Fibroblast of lung (primary cell): ENCODE measurements at places on chromosomes 2 and 18.

- DNase-seq, result peak; percentile 21
These were observed 58.5 kb downstream of the KCTD1 start for GRCh38 chr18:26489881-26490280.

GRCh38 chr2:140186313-140186712 is 1406.1 kb upstream of the NXPH2 start:
- DNase-seq, result peak; percentile 26

DNA sequence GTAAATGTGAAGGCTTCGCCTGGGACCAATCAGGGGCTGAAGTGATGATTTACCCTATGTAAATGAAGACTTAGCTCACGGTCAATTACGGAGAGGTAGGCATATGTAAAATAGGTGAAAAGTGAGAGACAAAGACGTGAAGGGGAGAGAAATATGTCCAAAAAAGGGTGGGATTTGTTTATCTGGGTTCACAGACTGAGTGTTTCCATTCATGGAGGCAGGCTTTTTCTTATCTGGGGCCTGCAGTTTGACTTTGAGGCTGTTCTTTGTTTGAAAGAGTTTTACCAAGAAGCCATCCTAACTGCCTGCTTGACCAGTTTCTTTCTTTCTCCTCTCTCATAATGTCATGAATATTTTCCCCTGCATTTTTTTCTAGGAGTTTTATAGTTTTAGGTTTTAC is 202.7 kb downstream of the NYAP2 start:
- no peak for DNase-seq

- no peak for DNase-seq
These were observed 20.5 kb downstream of the LNPK start for GRCh38 chr2:175981551-175981950.

GRCh38 chr2:165909466-165909865 is 44.1 kb downstream of the TTC21B start:
- no peak for DNase-seq

GRCh38 chr2:227228061-227228667 is 63.7 kb downstream of the COL4A3 start:
- DNase-seq, result peak; percentile 11

GRCh38 chr18:356778-357177 is 88.9 kb upstream of the THOC1 start:
- no peak for DNase-seq

DNA sequence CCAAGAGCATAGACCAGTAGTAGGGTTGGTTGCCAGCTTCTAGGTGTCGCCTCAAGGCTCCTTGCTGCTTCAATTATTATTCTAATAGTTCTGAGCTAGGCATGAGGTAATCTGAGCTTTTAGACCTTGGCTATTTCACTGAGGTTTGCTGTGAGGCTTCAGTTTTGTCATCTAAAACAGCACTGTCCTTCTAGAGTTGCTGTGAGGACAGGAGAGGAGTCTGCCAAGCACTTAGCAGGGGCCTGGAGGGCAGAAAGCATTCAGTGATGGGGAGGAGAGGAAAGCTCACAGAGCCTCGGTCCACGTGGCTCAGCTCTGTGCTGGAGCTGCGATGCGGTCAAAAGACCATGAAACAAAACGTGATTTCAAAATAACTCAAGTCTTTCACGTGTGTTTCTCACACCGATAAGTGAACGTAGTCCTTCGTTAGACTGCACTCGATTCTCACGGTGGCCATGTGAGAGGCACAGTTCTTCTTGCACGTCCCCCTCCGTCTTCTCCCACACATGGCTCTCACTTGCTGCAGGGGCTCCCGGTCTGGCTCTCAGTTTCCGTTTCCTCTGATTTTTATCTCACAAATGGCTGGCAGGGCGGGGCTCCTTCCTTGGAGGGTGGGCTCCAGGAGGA is 113.7 kb downstream of the B3GNT2 start:
- no peak for DNase-seq

- DNase-seq, result no peak
These were observed 29.8 kb upstream of the POMC start for GRCh38 chr2:25198209-25198525.

DNA sequence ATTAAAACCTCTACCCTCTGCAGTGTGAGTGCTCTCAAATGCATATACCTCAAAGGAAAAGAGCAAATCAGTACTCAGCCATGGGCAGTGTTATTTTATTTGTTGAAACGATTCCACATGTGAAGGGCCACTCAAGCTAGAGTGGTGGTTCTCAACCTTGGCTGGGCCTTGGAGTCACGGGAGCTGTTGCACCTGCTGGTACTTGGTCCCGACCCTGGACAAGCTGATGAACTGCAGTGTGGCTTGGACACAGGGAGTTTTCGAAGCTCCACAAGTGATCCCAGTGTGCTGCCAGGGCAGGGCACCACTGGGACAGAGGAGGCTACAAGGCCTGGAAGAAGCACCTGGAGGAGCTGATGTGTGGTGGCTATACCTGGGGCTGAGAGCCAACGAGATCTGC is 19.7 kb downstream of the GNLY start:
- no peak for DNase-seq

DNA sequence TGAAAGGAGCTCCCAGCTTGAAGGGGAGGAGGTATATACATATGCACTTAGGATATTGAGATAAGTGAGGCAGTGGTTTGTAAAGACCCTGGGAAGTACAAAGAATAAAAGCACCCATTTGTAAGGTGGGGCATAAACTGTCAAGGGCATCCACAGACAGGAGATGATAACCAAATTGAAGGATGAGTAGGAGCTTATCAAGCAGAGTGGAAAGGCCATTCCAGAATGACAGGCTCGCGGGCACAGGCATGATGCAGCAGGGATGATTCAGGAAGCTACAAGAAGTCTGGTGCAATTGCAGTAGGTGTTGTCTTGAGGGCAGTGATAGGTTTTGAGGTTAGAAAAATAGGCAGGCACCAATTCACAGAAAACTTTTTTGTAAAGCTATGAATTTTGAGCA is 504.8 kb downstream of the PIK3C3 start:
- no peak for DNase-seq

- peak; percentile 44 for DNase-seq
These were observed 40.9 kb upstream of the BZW1 start for GRCh38 chr2:200770847-200771246.

GRCh38 chr2:7674606-7675005 is 757.4 kb downstream of the RNF144A start:
- DNase-seq, result no peak

DNA sequence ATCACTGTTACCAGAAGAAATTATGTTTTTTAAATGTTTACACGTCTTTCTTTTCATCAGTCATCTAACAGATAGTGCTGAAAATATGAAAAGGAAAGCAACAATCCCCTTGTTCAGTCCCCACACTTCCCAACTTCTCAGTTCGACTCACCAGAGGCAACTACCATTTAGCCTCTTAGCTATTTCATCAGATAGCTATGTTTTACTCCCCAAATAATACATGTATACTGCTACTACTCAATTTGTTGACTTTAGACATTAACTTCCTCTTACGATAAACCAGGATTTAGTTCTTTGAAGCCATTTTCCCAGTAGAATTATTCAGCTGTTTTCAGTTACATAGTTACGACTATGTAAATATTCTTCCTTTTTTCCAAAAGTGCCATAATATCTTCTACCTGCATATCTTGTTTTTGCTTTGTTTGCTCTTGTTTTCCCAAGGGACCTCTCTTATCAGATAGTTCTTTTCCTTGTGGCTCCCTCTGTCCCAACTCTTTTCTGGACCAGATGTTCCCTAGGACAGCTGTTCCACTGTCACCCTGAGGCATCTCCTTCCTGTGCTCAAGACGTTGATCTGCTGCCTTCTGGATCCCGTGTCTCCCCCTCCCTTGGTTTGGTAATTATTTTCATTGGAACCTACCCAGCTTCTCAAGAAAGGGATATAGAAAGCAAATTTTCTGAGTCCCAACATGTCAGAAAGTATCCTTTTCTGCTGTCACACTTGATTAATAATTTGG is 289.3 kb upstream of the TANK start:
- peak; percentile 55 for DNase-seq

DNA sequence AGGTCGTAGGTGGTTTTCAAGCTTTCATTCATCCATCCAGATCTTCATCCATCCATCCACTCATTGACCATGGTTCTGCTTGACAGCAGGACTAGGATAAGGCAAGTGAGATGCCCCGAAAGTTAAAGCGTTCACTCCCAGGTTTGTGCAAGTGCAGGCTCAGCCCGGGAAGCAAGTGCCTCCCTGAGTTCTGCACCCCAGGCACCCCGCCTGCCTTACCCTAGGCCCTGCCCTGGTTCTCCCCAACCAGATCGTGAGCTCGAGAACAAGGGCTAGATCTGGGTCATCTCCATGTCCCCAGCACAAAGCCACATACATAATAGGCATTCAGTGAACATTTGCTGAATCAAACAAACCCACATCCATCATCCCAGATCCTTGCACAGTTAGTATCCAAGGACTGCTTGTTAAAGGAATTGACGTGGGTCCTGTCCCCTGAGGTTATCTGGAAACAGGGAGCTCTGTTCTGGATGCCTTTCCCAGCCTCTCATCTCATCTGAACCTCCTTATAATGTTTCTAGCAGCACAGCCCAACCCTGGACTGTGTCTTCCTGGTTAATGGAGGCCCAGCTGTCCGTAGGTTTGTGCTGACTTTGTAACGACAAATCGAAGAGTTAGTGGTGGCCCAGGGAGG is 116.1 kb upstream of the GPC1 start:
- peak; percentile 30 for DNase-seq

DNA sequence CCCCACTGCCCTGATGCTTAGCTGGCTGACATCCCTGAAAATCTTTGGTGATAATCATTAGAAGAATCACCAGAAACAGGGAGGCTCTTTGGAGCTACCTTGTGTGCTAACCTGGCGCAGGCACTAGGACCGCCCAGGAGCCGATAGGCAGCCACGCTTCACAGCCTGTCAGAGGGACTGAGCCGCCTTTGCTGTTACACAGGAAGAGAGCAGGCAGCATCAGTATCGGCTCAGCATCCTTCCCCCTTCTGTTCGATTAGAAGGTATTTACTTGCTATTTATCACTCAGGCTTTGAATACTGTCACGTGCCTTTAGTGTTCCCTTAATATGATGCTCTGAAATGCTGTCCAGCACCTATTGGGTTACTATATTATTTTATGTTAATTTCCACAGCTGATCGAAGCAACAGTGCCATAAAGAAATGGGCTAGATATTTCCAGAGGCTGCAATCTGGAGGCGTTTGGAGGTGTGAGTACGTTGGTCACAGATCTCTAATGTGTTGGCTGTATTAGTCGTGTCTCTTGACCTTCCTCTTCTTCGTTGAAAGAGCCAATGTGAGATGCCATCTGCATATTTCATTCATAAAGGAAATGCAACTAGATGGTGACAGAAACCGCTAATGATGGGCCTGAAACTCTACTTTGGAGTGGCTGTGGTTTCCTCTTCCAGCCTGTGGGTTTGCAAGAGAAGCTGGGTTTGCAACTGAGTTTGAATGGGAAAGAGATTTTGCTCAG is 110.4 kb upstream of the RAB27B start:
- peak; percentile 43 for DNase-seq

GRCh38 chr2:151634736-151635467 is 99.4 kb downstream of the NEB start:
- no peak for DNase-seq

DNA sequence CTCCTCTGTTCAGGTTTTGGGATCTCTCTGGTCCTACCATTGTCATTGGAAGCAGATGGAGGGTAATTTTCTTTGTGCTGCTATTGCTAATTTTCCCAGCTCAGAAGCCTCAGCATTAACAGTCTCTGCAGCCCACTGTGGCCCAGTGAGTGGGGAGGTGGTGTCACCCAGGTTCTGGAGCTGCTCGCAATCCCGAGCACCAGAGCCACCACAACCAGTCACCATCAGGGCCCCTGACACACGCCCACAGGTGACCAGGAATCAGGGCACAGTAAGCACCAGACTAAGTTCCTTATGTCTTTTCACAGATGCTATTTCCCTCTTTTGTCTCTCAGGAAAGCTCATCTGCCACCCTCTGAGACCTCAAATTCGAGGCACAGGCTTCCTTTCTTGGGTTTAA is 87.9 kb downstream of the SEPTIN10 start:
- no peak for DNase-seq

DNA sequence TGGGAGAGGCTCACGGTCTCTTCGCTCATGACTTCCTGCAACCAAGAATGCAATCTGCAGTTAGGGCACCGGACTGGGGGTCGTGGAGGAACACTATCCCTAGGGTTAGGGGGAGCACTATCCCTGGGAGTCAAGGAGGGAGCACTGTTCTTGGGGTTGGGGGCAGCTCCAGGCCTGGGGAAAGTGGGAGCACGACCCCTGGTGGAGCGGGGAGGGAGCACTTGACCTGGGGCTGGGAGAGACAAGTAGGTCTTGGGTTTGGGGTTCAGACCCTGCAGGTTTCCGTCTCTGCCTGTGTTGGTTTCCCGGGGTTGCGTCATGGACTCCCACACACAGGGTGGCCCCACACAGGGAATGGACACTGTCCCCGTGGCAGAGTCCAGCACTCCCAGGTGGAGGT is 133.6 kb downstream of the TPO start:
- no peak for DNase-seq

- DNase-seq, result no peak
These were observed 263.3 kb upstream of the PKDCC start for GRCh38 chr2:41784496-41784895.

DNA sequence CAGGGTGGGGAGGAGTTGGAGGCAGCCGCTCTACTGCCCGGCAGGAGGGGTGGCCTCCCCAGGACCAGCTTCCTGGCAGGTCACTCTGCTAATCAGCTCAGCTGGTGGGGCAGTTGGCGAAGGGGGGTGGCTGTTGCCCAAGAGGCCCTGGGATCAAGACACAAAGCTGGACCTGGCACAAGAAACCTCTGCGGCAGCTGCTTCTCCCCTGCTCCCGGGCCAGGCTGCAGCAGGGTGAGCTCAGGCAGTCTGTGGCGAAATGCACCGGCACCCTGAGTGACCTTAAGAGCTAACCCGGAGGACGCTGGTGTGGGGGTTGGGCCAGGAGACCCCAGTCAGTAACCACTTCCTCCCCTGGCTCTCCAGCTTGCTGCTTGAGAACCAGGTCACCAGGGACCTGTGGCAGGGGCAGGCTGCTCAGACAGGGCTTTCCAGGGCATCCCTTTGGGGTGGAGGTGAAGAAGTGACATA is 31.1 kb downstream of the TOGARAM2 start:
- DNase-seq, result no peak

GRCh38 chr2:26444236-26444635 is 33.7 kb downstream of the OTOF start:
- DNase-seq, result no peak

DNA sequence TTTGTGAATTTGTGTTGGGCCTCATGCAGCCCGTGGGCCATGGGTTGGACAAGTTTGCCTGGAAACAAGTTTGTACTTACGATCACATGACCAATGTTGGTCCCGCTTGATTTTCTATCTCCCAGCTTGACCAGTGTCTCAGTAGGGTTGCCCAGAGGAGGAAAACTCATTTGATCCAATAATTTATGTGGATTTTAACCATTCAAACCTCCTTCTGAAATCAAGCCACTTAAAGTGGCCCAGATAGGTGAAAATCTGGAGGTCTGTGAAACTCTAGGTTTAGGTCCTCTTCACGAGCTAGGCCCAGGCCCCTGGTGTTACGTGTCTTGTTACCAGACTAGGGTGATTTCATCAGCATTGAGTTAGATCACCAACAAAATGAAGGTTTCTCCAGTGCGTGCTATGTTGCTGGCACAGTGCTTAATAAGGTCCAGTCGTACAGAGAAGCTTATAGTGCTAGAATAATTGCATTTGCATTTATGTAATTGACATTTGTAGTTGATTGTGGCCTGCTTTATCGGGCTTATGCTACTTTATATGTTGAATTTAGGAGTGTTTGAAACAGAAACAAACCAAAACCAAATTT is 4.4 kb downstream of the ACTR2 start:
- DNase-seq, result peak; percentile 62

- DNase-seq, result peak; percentile 78
These were observed 147.8 kb upstream of the ERBB4 start for GRCh38 chr2:212686285-212686895.

GRCh38 chr2:3624059-3624794 is 29.3 kb downstream of the COLEC11 start:
- DNase-seq, result no peak
